ENCODE measurements at places on chromosomes 5 and 9.
A peak's percentile ranks its signal among the peaks of the same experiment; 100 is the strongest.

DNA sequence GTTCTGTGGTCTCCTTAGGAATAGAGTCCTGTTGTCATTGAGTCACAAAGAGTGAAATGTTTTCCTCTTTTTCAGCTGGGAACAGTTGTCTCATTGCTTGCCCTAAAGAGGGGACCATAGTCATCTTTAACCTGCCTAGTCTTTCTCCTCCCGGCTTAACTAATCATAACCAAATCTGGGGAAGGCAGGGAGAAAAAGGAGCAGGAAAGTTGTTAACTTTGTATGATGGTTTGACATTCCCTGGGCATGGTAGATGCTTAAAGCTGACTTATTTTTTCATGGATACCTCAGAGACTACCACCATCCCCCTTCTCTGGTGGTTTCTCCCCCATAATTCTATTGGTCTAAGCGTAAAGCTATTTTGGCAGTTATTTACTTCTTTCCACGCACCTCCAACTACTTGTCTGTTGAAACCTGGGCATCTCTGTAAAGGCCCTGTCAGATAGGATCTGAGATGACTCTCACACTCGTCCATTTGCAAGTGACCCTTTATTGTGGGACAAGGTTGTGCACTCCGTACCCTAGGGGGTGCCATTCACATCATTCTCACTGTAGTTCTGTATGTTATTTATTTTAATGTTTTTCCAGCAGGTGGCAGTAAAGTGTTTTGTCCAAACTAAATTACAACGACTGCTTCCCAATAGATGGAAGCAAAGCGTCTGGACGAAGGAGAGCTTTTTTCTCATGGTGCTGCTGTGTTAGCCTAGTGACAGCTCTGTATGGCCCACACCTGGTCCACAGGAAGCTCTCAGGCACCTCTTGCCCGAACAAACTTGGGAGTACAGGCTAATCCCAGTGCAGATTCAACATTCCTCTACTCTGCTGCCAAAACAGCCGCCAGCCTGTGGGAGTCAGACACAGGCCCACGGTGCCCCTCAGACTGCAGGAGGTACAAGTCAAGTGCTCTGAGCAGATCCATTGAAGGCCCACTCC lies 3.0 kb upstream of the FAM13B start:
- DNase-seq, result peak; percentile 95

GRCh38 chr5:96755851-96756250 lies 51.9 kb downstream of the ERAP1 start:
- DNase-seq, result no peak

DNA sequence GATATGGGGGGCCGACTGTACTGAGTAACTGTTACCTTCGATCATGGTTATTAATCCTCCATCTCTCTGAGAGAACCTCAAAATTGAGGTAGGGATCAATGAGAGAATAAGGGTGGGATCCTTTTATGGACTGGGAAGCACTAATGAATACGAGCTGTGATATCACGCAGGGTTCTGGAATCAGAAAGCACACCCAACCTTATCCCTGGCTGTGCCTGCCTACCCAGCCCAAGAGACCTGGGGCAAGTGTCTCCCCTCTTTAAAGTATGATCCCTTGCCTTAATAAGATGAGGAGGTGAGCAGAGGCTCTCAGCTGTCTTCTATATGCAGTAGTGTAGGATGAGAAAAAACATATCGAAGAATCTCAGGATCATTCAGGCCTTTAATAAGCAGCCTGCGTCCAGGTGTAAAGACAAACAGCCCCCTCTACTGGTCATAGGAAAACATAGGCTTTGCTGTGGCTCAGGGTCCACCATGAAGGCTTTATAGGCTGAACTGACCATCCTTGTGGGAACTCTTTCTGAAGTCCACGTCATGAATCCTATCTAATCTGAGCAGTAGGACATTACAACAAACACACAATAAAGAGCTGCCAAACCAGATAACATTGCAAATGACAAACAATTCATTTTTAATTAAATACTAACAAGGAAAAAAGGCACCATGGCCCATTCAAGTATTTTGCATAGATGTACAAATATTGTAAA lies 16.8 kb downstream of the NIPAL4 start:
- DNase-seq, result peak; percentile 42

- no peak for DNase-seq
These were observed 114.1 kb downstream of the MLLT3 start for GRCh38 chr9:20508242-20508641.

DNA sequence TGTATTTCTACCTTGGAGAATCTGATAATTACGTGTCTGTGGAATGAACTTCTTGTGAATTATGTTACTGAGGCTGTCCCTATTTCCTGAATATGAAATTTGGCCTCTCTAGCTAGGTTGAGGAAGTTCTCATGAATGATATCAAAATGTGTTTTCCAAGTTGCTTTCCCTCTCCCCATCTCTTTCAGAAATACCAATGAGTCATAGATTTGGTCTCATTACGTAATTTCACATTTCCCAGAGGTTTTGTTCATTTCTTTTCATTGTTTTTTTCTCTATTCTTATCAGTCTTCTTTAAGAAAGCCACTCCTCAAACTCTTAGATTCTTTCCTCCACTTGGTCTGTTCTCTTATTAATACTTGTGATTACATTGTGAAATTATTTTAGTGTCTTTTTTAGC lies 923.8 kb upstream of the CDH9 start:
- DNase-seq, result no peak

- DNase-seq, result no peak
These were observed 172.3 kb downstream of the CARTPT start for GRCh38 chr5:71891406-71891805.

GRCh38 chr9:81372628-81373191 lies 316.6 kb downstream of the TLE1 start:
- DNase-seq, result no peak

DNA sequence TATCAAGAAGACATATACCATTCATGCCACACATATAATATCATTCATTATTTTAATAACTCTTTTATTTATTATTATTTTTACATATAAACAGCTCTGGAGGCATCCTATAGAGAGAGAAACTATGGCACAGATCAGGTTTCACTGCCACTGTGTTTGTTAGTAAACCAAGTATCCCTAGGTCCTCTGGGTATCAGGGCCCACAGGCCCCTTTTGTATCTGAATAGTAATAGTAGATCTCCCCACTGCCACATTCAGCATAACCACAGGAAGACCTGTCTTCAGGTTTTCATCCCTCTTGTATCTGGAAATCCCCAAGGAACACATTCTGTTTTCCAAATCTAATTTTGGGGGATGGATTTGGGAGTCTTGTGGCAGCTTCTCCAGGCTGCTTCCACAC lies 94.0 kb downstream of the SPATA31D1 start:
- DNase-seq, result no peak

DNA sequence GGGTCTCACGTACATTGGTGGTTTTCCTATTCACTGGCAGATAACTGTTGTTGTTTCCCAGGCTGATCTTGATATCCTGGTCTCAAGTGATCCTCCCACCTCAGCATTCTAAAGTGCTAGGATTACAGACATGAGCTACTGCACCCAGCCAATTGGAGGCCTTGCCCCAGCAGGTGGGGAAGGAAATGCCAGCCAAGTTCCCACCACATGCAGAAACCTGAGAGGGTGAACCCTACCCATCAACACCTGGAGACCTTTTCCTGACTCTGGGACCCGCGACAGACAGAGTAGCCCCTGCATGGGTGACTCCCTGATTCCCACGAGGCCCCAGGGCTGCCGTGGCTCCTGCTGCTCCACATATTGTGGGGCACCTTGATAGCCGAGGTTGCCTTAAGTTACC lies 107.7 kb downstream of the GDA start:
- DNase-seq, result no peak

DNA sequence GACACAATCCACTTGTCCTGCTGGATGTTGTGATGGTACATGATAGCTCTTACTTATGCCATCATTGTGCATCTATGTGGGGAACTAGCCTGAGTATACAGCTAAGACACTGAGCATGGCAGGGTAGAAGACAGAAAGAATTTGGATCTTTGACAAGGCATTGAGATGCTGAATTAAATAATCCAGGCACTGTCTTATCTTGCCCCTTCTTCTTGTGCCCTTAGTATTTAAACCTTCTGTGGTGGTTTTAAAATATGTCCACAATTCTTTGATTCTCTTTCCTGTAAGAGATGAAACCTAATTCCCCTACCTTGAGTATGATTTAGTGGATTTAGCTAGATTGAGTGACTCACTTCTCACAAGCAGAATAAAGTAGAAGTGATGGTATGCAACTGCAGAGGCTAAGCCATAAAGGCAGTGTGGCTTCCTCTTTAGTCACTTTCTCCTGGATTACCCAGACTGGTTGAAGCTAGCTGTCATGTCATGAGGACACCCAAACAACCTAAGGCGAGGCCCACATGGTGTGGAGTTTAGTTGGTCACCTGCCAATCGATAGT lies 174.0 kb upstream of the NREP start:
- DNase-seq, result peak; percentile 53

- DNase-seq, result no peak
These were observed 95.7 kb downstream of the NFIB start for GRCh38 chr9:14218253-14218652.

DNA sequence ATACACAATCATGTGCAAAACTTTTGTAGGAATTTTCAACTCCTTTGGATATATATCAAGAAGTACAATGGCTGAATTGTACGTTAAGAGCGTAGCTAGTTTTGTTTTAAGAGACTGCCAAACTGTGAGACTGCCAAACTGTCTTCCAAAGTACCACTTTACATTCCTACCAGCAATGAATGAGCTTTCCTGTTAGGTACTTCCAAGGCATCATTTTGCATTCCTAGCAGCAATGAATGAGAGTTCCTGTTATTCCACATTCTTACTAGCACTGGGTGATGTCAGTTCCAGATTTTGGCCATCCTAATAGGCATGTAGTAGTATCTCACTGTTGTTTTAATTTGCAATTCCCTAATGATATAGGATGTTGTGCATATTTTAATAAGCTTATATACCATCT lies 219.3 kb downstream of the KCNN2 start:
- DNase-seq, result no peak

DNA sequence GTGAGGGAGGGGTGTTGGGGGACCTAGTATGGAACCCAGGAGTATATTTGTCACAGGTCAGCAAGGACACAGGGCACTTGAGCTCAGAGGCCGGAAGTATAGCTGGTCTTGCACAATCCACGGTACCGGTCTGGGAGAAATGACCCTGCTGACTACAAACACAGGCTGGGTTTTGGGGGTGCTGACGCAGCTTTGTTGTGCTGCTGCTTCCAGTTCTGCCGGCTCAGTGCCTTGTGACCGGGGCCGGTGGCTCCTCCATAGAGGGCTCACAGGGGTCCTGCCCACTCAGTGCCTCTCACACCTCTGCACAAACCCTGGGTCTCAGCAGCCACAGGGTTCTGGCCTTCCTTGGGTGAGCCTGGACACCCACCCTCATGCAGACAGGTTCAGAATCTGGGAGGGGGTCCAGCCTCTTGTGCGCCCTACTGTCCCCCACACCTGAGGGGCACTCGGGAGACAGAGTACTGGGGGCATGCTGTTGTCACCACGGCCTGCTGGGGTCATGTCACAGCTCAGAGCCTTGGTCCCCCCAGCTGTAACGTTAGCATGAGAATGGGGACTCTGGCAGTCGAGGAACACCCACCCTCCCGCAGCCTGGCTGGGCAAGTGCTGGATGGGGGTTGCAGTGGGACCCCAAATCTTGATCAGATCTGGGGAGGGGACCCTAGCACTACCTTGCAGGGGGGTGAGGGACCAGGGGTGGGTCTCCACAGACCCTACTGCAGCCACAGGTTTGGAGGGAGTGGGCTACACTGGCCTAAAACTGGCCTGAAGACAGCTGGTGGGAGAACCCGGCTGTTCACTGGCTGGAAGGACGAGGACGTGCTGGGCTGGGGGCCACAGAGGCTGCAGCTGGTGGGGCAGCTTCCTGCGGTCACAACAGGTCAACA lies 17.7 kb downstream of the NINJ1 start:
- DNase-seq, result peak; percentile 79

- peak; percentile 74 for DNase-seq
These were observed 308.8 kb downstream of the EFNA5 start for GRCh38 chr5:107361945-107362344.

GRCh38 chr9:72960446-72960845 lies 7.6 kb upstream of the ALDH1A1 start:
- DNase-seq, result no peak

GRCh38 chr5:154010660-154011059 lies 28.1 kb downstream of the FAM114A2 start:
- DNase-seq, result no peak

DNA sequence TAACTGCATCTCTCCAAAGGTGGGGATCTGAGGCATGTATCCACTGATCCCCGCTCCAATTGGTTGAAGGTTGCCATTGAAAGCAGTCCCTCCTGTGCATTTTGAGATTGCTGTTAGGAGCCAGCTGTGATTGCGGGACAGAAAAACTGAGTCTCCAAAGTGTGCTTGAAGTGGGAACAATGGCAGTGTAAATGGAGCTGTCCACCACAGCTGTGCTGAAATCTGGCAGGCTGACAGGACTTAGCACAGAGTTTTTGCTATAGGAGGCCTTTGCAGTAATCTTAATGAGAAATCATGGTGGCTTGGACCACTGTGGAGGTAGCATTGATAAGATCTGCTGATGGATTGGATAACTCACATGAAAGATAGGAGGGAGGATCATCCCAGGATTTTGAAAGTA lies 3.3 kb downstream of the RNF20 start:
- no peak for DNase-seq

GRCh38 chr9:70945301-70945700 lies 176.1 kb downstream of the TRPM3 start:
- no peak for DNase-seq

- DNase-seq, result no peak
These were observed 95.0 kb upstream of the HAND1 start for GRCh38 chr5:154573011-154573410.

DNA sequence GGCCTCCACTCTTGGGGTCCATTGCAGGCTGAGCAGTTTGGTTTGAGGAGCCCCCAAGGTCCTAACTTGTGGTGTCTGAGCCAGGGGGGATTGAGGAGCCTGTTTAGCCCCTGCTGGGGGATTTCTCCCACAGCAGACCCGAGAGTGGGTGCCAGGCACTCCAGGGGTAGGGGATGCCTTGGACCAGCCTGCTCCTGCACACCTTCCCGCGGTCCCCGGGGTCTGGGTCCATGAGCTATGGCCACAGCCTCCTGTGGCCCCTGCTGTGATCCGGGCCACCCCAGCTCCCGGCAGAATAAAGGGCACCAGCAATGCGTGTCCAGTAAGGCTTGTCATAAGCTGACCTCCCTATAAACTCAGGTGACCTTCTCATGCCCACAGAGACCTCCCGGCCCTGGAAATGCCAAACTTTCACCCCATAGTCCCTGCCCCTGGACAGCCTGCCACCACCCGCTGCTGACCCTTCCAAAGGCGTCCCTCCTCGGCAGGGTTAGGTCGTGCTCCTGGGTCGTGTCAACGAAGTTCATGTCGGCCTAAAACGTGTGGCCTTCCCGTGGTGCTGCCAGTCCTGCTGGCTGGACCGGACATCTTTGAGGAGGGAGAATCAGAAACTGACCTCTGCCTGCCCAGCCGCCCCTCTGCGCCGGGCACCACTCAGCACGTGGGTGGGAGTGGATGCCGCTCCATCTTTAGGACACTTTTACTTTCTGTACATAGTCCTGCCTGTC lies 137.6 kb downstream of the MRPL36 start:
- no peak for DNase-seq

DNA sequence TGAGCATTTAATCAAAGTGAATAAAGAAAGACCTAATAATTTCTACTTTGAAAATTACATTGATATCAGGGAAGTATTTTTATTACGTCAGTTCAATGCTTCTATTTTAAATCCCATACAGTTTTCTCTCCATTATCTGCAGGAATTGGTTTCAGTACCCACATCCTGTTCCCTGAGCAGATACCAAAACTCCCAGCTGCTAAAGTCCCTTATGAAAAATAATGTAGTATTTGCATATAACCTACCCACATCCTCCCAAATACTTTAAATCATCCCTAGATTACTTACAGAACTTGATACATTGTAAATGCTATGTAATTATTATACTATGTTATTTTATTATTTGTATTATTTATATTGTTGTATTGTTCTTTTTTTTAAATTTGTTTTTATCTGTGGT lies 125.4 kb upstream of the MINAR2 start:
- DNase-seq, result no peak

Data from AML-193 (cell line).